ENCODE measurements at places on chromosomes 6 and 20.

GRCh38 chr6:170276369-170277057 lies 14.4 kb downstream of the DLL1 start:
- no peaks in the 10 kb centered on the region for H3K27me3 ChIP-seq
- no peaks in the 10 kb centered on the region for H3K4me1 ChIP-seq
- DNase-seq, result no peak

GRCh38 chr6:113103634-113104361 lies 753.3 kb upstream of the MARCKS start:
- no peaks in the 10 kb centered on the region for H3K4me1 ChIP-seq
- no peak overlapping the region for H3K4me3 ChIP-seq
- DNase-seq, result no peak
- H3K27me3 ChIP-seq, result no peaks in the 10 kb centered on the region

DNA sequence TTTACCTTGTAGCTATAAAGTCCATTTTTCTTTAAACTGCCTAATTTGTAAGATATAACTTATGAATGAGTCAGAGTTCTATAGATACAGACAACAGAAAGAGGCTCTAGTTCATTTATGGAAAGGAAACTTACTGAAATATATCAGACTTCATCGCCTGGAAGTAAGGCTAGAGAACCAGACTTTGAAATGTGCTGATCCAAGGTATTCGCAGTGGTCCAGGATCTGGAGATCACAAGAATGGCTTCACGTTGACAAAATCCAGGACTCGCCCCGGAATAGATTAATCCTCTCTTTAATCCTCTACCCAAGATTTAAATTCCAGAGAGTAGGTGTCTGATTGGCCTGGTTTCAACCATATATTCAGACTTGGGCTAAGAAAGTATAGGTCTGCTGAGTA lies 69.1 kb upstream of the LOC128125822 start:
- DNase-seq, result no peak
- no peaks in the 10 kb centered on the region for H3K36me3 ChIP-seq
- H3K27me3 ChIP-seq, result no peaks in the 10 kb centered on the region
- H3K4me3 ChIP-seq, result no peak overlapping the region
- H3K4me1 ChIP-seq, result no peaks in the 10 kb centered on the region
- no peak overlapping the region for H3K27ac ChIP-seq

DNA sequence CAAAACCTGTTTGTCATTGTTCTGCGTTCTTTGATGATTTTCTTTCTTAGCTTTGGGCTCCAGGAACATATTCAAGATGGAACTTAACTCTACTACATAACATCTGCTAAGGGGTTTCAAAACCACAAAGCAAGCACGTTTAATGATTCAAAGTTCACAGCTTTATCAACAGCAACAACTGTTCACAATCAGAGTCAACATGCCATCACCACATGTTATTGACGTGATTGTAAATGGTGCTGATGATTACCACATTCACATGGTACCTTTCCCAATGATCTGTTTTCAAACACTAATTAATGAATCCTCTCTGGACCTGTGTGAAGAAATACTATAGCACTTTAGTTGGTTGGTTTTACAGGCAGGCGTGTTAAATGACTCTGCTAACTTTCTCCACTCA lies 180.6 kb upstream of the CEP162 start:
- H3K4me1 ChIP-seq, result peaks cover 15% of the 10 kb centered on the region
- H3K36me3 ChIP-seq, result no peaks in the 10 kb centered on the region
- H3K27me3 ChIP-seq, result no peaks in the 10 kb centered on the region
- H3K27ac ChIP-seq, result no peak overlapping the region

GRCh38 chr20:15767586-15767985 lies 805.7 kb downstream of the KIF16B start:
- no peak overlapping the region for H3K27ac ChIP-seq
- DNase-seq, result no peak
- H3K4me1 ChIP-seq, result no peaks in the 10 kb centered on the region

GRCh38 chr6:158376631-158377081 lies 64.4 kb downstream of the TULP4 start:
- H3K4me3 ChIP-seq, result no peak overlapping the region
- H3K4me1 ChIP-seq, result no peaks in the 10 kb centered on the region
- no peaks in the 10 kb centered on the region for H3K27me3 ChIP-seq
- no peak for DNase-seq
- no peaks in the 10 kb centered on the region for H3K36me3 ChIP-seq

DNA sequence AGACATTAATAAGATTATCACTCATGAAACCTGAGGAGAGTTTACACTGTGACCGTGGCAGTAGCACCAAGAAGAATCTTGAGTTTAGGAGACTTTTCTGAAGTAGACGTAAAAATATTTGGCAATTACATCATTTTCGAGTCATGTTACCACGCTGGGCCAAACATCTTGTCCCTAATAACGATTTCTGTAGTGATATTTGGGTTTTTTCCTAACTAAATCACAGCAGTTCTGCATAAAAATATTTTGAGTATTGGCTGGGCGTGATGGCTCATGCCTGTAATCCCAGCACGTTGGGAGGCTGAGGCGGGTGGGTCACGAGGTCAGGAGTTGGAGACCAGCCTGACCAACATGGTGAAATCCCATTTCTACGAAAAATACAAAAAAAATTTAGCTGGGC lies 262.4 kb downstream of the PHF3 start:
- no peaks in the 10 kb centered on the region for H3K27me3 ChIP-seq
- no peaks in the 10 kb centered on the region for H3K36me3 ChIP-seq
- no peak overlapping the region for H3K4me3 ChIP-seq

DNA sequence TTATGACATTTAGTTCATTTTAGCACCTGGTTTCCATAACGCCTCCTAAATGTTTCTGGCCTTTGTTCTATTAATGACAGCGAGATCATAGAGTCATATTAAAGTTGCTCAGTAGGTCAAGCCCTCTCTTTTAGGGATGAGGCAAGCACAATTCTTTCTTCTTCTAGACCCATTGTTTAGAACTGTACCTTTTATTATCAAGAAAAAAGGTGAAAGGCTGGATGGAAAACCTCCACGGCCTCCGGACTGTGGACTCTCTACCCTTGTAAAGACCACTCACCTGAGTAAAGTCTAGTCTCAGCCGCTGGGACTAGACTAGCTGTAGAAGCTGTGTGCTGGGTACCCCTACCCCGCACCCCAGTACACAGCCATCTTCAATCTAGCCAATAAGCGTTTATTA lies 6.0 kb upstream of the AFDN start:
- H3K4me1 ChIP-seq, result no peaks in the 10 kb centered on the region
- DNase-seq, result no peak
- no peaks in the 10 kb centered on the region for H3K27me3 ChIP-seq
- no peak overlapping the region for H3K27ac ChIP-seq
- no peak overlapping the region for H3K4me3 ChIP-seq

- H3K4me3 ChIP-seq, result no peak overlapping the region
- H3K36me3 ChIP-seq, result no peaks in the 10 kb centered on the region
- H3K27me3 ChIP-seq, result no peaks in the 10 kb centered on the region
- no peak overlapping the region for H3K27ac ChIP-seq
Measured at GRCh38 chr6:1781152-1781816, 171.6 kb downstream of the FOXC1 start.

- no peak overlapping the region for H3K4me3 ChIP-seq
- no peak overlapping the region for H3K27ac ChIP-seq
- peaks cover 3% of the 10 kb centered on the region for H3K27me3 ChIP-seq
- DNase-seq, result peak; percentile 59
Measured at GRCh38 chr20:37564388-37565133, 36.9 kb upstream of the BLCAP start.

DNA sequence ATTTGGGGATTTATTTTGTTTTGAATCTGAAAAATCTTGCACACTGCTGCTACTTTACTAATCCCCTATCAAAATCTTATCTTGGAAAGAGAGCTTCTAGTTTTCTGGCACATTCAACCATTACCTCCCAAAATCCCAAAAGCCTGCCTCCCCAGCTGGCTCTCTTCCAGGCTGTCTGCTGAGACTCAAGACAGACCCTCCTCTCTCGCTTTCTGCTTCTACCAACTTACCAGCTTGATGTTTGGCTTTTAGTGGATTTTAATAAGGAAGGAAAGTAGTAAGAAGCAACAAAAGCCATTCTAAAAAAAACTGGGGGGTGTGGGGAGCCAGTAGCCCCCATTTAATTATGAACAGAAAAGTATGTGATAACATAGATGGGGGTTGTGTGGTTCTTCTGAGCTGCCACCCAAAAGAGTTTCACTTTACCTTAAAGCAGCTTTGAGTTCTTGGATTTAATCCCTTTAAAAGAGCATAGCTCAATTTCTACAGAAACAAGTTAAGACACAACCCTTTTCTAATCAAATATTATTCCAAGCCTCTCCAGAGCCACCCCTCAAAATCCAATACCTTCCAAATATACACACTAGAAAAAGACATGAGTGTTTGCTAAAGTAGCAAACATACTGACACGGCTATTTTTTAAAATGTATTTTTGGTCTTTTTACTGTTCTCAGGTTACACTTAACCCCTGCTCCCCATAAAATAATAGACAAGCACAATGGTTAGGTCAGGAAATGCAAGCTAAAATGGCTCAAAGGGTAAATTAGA lies 71.7 kb downstream of the ATP9A start:
- H3K27ac ChIP-seq, result no peak overlapping the region
- H3K4me1 ChIP-seq, result no peaks in the 10 kb centered on the region
- no peaks in the 10 kb centered on the region for H3K27me3 ChIP-seq
- DNase-seq, result no peak
- H3K4me3 ChIP-seq, result no peak overlapping the region
- no peaks in the 10 kb centered on the region for H3K36me3 ChIP-seq

GRCh38 chr6:71446057-71446456 lies 157.4 kb downstream of the OGFRL1 start:
- H3K36me3 ChIP-seq, result no peaks in the 10 kb centered on the region
- H3K4me1 ChIP-seq, result no peaks in the 10 kb centered on the region
- DNase-seq, result no peak
- no peak overlapping the region for H3K4me3 ChIP-seq
- H3K27me3 ChIP-seq, result no peaks in the 10 kb centered on the region

- no peaks in the 10 kb centered on the region for H3K36me3 ChIP-seq
- H3K4me3 ChIP-seq, result no peak overlapping the region
- DNase-seq, result no peak
- no peaks in the 10 kb centered on the region for H3K27me3 ChIP-seq
Measured at GRCh38 chr20:17500826-17501225, 30.4 kb downstream of the BFSP1 start.

- no peaks in the 10 kb centered on the region for H3K27me3 ChIP-seq
- H3K27ac ChIP-seq, result no peak overlapping the region
- no peaks in the 10 kb centered on the region for H3K36me3 ChIP-seq
- no peak for DNase-seq
- no peak overlapping the region for H3K4me3 ChIP-seq
Measured at GRCh38 chr20:23195636-23196035, 109.5 kb upstream of the CD93 start.

DNA sequence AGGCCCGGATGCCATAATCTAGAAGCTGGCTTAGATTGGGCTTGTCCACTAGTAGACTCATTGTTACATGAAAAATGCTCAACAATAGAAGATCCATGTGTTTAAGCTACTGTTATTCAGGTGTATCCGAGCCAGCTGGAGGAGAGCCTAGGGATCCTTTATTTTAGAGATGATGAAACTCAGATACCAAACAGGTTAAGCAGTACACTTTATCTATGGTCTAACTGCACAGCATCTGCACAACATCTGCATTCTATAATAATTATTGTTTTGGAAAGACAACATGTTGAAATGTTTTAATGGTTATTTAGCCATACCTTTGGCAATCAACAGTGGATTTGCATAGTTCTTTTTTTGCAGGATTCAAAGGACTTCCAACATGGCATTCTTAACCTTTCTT lies 134.1 kb downstream of the RFPL4B start:
- no peak overlapping the region for H3K4me3 ChIP-seq
- H3K36me3 ChIP-seq, result no peaks in the 10 kb centered on the region
- H3K27me3 ChIP-seq, result no peaks in the 10 kb centered on the region
- H3K4me1 ChIP-seq, result no peaks in the 10 kb centered on the region
- no peak overlapping the region for H3K27ac ChIP-seq
- no peak for DNase-seq

DNA sequence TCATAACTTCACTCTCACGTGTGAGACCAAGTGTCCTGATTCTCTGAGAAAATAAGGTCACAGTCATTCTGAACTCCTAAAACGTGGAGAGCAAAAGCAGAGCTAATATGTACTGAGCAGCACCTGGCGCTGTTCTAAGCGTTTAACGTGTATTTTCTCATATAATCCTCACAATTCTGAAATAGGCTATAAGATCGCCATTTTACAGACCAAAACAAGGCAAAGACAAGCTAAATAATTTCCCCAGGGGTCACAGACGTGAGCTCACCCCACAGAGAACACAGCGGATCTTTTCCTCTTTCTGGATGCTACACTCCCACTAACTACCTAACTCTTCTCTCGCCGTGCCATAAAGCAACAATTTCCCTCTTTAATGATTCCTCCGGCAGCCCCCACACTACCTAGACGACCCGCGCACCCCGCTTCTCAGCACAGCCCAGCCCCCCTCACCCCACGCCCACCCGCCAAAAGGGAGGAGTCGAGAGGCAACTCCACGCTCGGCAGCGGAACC lies 636 bp downstream of the SUPT3H start:
- H3K4me1 ChIP-seq, result no peaks in the 10 kb centered on the region
- H3K4me3 ChIP-seq, result peak overlapping the region; percentile 95
- H3K36me3 ChIP-seq, result no peaks in the 10 kb centered on the region
- peak; percentile 75 for DNase-seq

- no peak overlapping the region for H3K27ac ChIP-seq
- no peaks in the 10 kb centered on the region for H3K36me3 ChIP-seq
- peaks cover 20% of the 10 kb centered on the region for H3K27me3 ChIP-seq
- H3K4me3 ChIP-seq, result no peak overlapping the region
- DNase-seq, result no peak
Measured at GRCh38 chr6:389622-390021, 1.9 kb upstream of the IRF4 start.

DNA sequence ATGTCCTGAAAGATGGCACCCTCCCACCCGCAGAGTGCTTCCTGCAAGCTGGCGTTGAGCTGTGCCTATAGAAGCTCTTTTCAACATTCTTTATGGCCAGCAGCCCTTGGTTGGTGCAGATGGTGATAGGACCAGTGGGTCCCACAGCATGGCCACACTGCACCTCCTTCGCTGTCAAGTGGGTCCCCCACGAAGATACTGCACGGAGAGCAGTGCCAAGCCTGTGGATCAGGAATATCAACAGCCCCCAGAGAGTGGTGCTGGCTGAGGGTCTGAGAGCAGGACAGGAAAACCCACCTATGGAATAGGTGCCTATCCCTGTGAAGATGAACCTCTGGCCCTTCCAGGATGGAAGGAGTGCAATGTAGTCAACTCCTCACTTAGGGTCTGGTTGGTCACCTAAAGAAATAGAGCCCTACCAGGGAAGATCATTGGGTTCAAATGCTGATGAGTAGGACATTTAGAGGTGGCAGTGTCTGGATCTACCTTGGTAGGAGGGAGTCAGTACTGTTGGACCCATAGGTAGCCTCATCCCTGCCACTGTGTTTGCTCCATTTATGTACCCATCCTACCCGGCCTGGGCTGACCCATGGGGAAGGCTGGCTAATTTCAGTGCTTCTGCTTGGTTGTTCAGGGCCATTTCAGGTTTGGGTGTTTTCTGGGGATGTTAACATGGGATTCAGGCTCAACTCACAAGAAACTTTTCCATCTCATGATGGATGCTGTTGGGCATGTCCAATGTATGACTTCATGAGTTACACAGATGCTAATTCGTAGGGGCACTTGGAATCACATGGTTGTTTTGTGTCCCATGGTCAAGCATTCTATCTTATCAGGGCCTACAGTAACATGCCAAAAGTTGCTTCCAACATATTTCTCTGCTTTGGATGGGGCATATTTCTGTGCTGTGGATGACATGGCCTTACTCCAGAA lies 33.4 kb upstream of the MICB start:
- peak overlapping the region; percentile 62 for H3K4me3 ChIP-seq
- no peaks in the 10 kb centered on the region for H3K27me3 ChIP-seq
- no peak for DNase-seq
- H3K27ac ChIP-seq, result no peak overlapping the region
- H3K4me1 ChIP-seq, result peaks cover 24% of the 10 kb centered on the region
